ENCODE measurements at places on chromosomes 5 and 9. TPM values are rescaled to one million over a fixed set of nuclear protein-coding genes. Genes with fewer than 3 reads are reported as not detected.

GRCh38 chr5:122985954-122986721 is 50.4 kb downstream of the PPIC start:
- DNase-seq, result no peak
- no peaks in the 10 kb centered on the region for H3K36me3 ChIP-seq
- no peak overlapping the region for H3K4me3 ChIP-seq

ADGRV1 gene
- polyA plus RNA-seq, result 0.49 TPM

- no peaks in the 10 kb centered on the region for H3K27me3 ChIP-seq
- H3K4me1 ChIP-seq, result peaks cover 18% of the 10 kb centered on the region
- peak overlapping the region; percentile 90 for H3K27ac ChIP-seq
- H3K36me3 ChIP-seq, result no peaks in the 10 kb centered on the region
- H3K4me3 ChIP-seq, result no peak overlapping the region
These were observed 69.2 kb upstream of the PLPP1 start for GRCh38 chr5:55603922-55604321.

DNA sequence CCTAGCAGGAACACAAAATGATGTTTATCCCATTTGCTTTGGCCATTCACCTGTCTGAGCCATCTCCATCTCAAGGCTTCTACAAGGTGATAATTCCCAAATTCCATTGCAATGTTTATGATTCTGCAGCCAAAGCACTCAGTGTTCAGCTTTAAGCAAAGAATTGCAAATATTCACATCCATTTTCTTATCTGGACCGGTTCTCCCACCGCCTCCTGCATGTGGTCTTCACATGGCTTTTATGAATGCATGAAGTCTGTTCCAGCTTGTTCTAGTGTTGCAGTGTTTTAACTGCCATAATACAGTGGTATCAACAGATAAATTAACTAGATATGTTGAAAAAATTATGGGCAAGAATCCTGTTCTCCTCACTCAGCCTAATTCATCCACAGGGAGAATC is 443.0 kb upstream of the KLF4 start:
- no peaks in the 10 kb centered on the region for H3K4me1 ChIP-seq
- no peak for DNase-seq
- peaks cover 4% of the 10 kb centered on the region for H3K27me3 ChIP-seq
- H3K36me3 ChIP-seq, result no peaks in the 10 kb centered on the region
- H3K27ac ChIP-seq, result peak overlapping the region; percentile 64

SLC34A3 gene
- not detected for polyA plus RNA-seq

CCDC152 gene
- 2.1 TPM for polyA plus RNA-seq

GRCh38 chr5:15700373-15700772 is 200.4 kb downstream of the FBXL7 start:
- H3K4me1 ChIP-seq, result peaks cover 8% of the 10 kb centered on the region
- H3K27me3 ChIP-seq, result no peaks in the 10 kb centered on the region
- H3K27ac ChIP-seq, result no peak overlapping the region

PALM2AKAP2 gene
- polyA plus RNA-seq, result 3.6 TPM

- no peak overlapping the region for H3K4me3 ChIP-seq
- DNase-seq, result no peak
- peaks cover 13% of the 10 kb centered on the region for H3K27me3 ChIP-seq
- H3K36me3 ChIP-seq, result no peaks in the 10 kb centered on the region
These were observed 4.5 kb downstream of the THBS4 start for GRCh38 chr5:80039650-80040049.

LRRC26 gene
- not detected for polyA plus RNA-seq

GRCh38 chr9:77028478-77028877 is 9.0 kb downstream of the FOXB2 start:
- no peaks in the 10 kb centered on the region for H3K4me1 ChIP-seq
- no peak overlapping the region for H3K4me3 ChIP-seq
- no peaks in the 10 kb centered on the region for H3K36me3 ChIP-seq
- no peak overlapping the region for H3K27ac ChIP-seq
- DNase-seq, result no peak
